Right lung (tissue), 10 donors: ENCODE measurements at places on chromosomes 7 and 10. TPM values are rescaled to one million over a fixed set of nuclear protein-coding genes. Genes with fewer than 3 reads are reported as not detected.

Gene ADCYAP1R1
- polyA plus RNA-seq = 2.5 TPM

Gene COL28A1
- polyA plus RNA-seq = 2.2 TPM

Gene CRTAC1
- polyA plus RNA-seq = 7.1 TPM

Gene OR2A12
- polyA plus RNA-seq = not detected

Gene ARHGAP22
- 1.3 TPM for polyA plus RNA-seq

Gene TBXAS1
- 7.7 TPM for polyA plus RNA-seq

Gene PRTFDC1
- polyA plus RNA-seq = 62.4 TPM

Gene WEE2
- 0.44 TPM for polyA plus RNA-seq

GRCh38 chr10:79264942-79265341, 82.3 kb upstream of the PPIF start:
- no peak for DNase-seq

- no peak for DNase-seq
Measured at GRCh38 chr10:67678335-67678974, 17.5 kb downstream of the CTNNA3 start.

DNA sequence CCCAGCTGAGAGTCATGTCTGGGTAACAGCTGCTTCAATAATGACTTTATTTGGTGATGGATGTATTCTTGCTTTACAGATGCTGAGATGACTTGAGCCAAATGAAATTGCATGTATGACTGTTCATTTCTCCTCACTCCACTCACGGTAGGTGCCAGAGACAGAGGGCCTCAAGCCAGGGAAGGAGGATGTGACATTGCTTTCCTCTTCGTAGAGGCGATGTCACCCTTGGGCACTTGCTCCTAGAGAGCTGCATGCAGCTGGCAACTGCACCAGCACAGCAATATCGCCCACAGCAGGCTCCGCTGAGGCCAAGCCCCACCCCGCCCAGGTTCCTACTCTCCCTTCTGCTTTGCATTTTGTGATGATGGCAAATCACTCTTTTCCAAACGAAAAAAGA, 116.6 kb upstream of the AOAH start:
- no peak for DNase-seq

DNA sequence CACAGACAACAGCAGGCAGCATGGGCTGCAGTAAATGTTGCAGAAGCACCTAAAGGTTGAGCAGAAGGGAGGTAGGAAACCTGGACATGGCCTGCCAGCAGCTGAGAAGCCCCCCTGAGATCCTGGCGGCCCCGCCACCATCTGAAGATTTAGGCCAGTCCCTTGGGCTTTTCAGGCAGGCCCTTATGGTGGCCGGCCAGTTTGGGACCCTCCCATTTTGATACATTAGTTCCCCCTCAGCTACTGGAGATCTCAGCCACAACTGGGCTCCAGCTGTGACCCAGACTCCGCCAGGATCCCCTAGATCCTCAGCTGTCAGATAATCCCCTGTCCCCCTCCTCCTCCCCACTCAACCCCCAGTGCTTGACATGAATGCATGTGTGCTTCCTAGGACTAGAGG, 34.4 kb downstream of the ZNF783 start:
- no peak for DNase-seq

GRCh38 chr7:32941681-32942414, 15.4 kb upstream of the FKBP9 start:
- DNase-seq = peak; percentile 23

DNA sequence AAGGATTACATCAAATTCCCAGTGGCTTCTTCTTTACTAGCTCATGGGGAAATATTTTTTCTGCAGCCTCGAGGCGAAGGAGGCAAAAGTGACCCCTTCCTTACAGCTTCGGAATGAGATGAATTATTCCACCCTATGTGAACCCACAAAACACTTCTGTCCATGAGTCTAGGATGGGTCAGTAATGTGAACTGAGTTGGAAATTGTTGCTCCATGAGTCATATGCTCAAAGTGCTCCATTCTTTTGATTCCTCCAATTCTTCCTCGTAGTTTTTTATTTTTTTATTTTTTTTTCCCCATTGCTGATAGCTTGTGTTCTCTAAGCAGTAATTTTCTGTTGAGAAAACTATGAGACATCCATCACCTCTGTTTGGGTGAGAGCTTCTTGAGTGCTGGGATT, 31.7 kb upstream of the FAM204A start:
- no peak for DNase-seq

DNA sequence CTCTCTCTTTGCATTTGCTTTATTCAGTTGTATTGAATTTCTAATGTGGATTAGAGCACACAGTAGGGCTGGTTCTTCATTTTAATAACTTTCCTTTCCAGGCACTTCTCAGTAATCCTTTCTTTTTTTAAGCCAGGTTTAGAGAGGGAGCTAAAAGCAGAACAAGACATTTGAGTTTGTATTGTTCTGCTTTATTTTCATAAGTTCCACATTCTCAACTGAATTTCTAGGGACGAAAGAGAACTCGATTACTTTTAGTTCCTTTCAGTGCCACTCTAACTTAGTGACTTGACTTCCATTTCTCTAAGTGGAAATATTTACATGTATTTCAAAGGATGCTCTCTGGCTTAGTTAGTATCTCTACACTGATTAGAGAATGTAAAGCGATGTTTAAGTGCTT, 145.6 kb downstream of the EXOC4 start:
- no peak for DNase-seq

DNA sequence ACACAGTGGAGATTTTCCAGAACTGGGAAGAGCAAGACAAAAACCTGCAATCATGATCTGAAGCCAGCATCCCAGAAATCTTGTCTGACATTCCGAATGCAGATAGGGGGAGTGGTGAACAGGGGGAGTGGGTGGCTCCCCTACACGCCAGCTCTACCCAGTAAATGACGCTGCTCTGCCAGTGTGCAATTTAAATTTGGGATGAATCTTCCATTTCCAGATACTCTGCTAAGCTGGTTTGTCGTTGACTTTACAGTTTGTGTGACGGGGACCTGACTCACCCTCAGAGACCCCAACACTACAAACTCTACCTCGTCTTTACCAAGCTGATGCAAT, 68.7 kb upstream of the CAMK2B start:
- DNase-seq = no peak

GRCh38 chr10:11695779-11696178, 46.4 kb upstream of the ECHDC3 start:
- no peak for DNase-seq

GRCh38 chr10:48455392-48456151, 149.1 kb downstream of the MAPK8 start:
- no peak for DNase-seq

GRCh38 chr10:3758491-3758970, 26.5 kb downstream of the KLF6 start:
- no peak for DNase-seq

DNA sequence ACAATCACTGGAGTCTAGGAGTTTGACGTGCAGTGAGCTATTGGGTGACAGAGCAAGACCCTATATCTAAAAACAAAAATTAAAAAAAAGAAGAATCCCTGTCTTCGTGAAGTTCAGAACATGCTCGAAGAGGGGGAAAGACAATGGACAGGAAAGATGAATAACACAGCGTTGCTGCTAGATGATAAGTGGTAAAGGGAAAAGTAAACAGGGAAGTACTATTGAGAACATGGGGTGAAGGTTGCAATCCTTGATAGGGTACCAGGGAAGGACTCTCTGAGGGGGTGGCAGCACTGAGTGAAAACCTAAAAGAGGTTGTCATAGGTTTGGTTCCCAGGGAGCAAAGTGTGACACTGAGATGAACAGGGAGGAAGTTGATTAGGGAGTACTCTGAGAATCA, 2.8 kb upstream of the ABRAXAS2 start:
- DNase-seq = no peak

GRCh38 chr7:116726713-116727431, 54.9 kb downstream of the MET start:
- DNase-seq = no peak

- no peak for DNase-seq
Measured at GRCh38 chr10:26860102-26860442, 686 bp downstream of the ABI1 start.

GRCh38 chr7:30740417-30741181, 11.3 kb upstream of the INMT start:
- peak; percentile 71 for DNase-seq

DNA sequence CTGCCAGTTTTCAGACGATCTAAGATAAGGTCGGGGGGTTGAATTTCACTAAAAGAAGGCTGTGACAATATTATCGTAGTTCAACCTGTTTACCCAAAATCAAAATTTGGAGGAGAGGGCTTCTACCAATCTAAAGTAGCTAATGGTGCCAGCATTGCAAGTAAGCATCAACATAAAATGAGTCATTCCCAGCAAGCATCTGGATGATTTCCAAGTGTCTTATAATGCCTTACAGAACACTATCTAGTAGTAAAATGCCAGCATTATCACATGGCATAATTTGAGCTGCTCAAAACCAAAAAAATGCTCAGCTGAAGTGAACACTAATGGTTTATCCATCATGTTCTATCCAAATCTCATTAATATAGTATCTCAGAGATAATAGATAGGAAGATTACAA, 1193.9 kb downstream of the DNAJB9 start:
- DNase-seq = no peak
